ENCODE measurements at places on chromosomes 11 and 22. TPM values are rescaled to one million over a fixed set of nuclear protein-coding genes. Genes with fewer than 3 reads are reported as not detected.
A peak's percentile ranks its signal among the peaks of the same experiment; 100 is the strongest.

DNA sequence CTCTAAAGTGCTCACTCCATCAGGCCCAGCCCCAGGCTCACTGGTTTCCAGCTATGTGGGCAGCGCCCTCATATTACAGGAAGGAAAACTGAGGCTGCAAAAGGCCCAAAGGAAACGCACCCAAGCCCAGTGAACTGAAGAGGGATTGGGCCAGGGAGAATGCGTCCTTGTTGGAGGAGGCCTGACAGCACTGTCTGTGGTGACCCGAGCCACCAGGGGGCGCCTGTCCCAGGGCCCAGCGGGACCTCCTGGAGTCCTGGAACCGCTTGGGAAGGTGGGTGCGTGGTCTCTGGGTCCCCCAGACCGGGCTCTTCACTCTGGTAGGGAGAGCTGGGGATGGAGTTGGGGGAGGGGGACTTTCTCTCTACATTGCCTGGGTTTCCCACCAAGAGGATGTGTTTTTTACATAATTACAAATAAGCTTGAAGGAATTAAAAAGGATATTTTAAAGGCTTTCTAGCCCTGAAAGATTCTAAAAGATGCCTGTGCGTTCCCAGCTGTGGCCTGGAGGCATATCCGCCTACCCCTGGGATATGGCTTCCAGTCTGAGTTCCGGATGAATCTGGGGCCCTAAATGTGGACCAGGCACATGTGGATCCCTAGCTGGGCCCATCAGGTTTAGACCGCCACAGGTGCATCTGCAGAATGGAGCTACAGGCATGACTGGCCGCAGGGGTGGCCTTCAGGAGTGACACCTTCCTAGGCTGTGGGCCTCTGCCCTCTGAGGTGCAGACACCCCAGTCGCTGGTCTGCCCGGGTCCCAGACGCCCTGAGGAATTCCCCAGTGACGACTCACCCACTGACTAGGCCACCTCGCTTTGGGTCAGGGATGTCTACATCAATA is 4.2 kb downstream of the SPI1 start:
- H3K27me3 ChIP-seq: no peaks in the 10 kb centered on the region
- H3K4me3 ChIP-seq: no peak overlapping the region
- H3K4me1 ChIP-seq: peaks cover 19% of the 10 kb centered on the region
- no peak overlapping the region for H3K27ac ChIP-seq
- H3K36me3 ChIP-seq: no peaks in the 10 kb centered on the region

- no peaks in the 10 kb centered on the region for H3K27me3 ChIP-seq
- H3K4me3 ChIP-seq: no peak overlapping the region
- no peaks in the 10 kb centered on the region for H3K36me3 ChIP-seq
- no peak for DNase-seq
- no peak overlapping the region for H3K27ac ChIP-seq
Observed at GRCh38 chr11:61035526-61035835, 64.0 kb downstream of the CD6 start.

DNA sequence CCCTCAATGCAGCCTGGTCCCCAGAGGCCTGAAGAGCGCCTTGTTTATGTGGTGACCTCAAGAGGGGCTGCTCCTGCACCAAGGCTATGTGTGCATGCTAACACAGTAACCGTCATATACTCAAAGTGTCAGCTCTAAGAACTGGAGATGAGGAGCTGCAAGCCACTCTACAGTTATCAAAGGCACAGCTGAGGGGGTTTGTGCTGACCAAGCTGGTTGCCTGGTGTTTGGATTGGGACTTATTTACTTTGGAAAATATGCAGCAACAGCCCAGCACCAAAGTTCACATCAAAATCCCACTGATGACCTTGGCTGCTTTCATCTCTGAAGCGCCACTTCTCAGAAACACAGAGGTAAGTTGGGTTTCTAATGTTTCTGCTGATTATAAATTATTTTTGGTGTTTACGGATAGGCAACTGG is at the start of gene SERPIND1:
Gene SERPIND1 (plus strand): TSS at position 321 of the 420 bp plus-strand sequence. CDS start 5,200 bp downstream, outside the sequence.
- no peak within 1 kb of the TSS for H3K27ac ChIP-seq
- no peaks in the 10 kb centered on the region for H3K36me3 ChIP-seq
- peaks cover 46% of the 10 kb centered on the region for H3K4me1 ChIP-seq
- H3K27me3 ChIP-seq: no peaks in the 10 kb centered on the region
- H3K4me3 ChIP-seq: no peak within 1 kb of the TSS
- peak; percentile 12 for DNase-seq

DNA sequence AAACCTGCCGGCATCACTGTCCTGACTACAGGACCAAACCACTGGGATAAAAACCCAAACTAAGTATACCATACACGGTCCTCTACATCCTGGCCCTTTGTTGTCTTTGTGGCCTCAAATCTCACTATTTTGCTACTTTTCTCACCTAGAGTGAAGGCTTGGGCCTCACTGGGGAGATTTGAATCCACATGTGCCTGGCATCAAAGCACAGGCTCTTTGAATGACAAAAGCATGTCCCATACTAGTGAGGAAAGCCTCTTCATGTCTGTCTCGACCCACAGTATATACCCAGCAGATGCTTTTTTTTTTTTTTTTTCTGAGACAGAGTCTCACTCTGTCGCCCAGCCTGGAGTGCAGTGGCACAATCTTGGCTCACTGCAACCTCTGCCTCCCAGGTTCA is 72.5 kb upstream of the DRD2 start:
- no peak for DNase-seq
- no peaks in the 10 kb centered on the region for H3K4me1 ChIP-seq
- no peak overlapping the region for H3K4me3 ChIP-seq
- H3K27me3 ChIP-seq: no peaks in the 10 kb centered on the region
- no peaks in the 10 kb centered on the region for H3K36me3 ChIP-seq
- H3K27ac ChIP-seq: no peak overlapping the region

DNA sequence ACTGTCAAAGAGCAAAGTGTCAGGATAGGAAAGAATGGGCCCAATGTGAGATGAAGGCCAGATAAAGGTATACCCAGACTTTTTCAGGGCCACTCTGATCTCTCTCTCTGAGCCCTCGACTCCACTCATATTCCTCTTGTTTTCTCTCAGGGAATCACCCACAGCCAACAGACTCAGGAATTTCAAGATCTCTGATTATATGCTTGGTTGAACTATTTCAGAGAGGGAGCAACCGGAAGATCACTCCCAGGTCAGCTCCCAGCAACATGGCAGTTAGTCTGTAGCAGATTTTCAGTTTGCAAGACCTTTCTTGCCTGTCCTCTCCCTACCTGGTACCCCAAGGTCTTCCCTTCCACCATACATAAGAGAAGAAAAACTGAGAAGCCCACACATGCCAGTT is 102.5 kb downstream of the C11orf58 start:
- H3K27me3 ChIP-seq: no peaks in the 10 kb centered on the region
- peaks cover 43% of the 10 kb centered on the region for H3K4me1 ChIP-seq
- H3K4me3 ChIP-seq: no peak overlapping the region
- peak; percentile 37 for DNase-seq
- H3K27ac ChIP-seq: peak overlapping the region; percentile 84

DNA sequence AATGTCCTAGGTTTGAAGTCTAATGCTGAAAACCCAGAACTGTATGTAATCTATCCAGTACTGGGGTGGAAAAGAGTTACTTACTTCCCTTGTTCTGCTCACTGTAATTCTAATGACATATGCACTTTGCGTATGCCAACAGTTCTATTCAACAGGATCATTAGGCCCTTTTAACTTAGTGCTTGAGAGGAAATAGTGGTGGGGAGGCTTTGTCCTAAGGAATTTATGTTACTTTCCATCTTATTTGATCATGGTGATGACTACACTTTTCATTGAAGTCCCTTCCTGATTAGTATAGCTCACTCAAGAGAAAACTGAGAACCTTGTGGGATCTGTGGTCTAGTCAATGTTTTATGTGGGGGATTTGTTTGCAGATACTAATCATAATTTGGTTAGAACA is 348.2 kb downstream of the GUCY1A2 start:
- H3K4me1 ChIP-seq: no peaks in the 10 kb centered on the region
- H3K27me3 ChIP-seq: no peaks in the 10 kb centered on the region
- H3K36me3 ChIP-seq: no peaks in the 10 kb centered on the region
- no peak overlapping the region for H3K27ac ChIP-seq
- no peak overlapping the region for H3K4me3 ChIP-seq

- H3K27me3 ChIP-seq: no peaks in the 10 kb centered on the region
- no peak for DNase-seq
- H3K36me3 ChIP-seq: no peaks in the 10 kb centered on the region
- H3K27ac ChIP-seq: no peak overlapping the region
- peaks cover 7% of the 10 kb centered on the region for H3K4me1 ChIP-seq
Observed at GRCh38 chr11:75162954-75163353, 12.0 kb downstream of the SLCO2B1 start.

DNA sequence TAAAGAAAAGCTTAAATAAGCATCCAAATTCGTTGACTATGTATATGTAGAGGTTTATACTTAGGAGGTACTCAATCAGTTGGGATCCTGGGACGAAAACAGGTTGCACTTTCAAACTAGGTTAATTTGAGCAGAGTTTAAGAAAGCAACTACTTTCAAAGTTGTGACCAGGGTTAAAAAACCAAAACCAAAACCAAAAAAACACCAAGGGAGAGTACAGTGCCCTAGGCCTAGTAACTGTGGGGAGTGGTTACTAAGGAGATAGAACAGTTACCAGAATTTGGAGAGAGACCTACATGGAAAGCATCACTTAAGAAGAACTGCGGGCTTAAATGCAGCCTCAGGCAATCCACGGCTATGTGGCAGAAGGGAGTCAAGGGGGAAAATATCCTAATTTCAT is 148.3 kb downstream of the JRKL start:
- no peaks in the 10 kb centered on the region for H3K4me1 ChIP-seq
- no peaks in the 10 kb centered on the region for H3K27me3 ChIP-seq
- no peak overlapping the region for H3K27ac ChIP-seq
- no peak overlapping the region for H3K4me3 ChIP-seq
- no peaks in the 10 kb centered on the region for H3K36me3 ChIP-seq

- DNase-seq: no peak
- no peaks in the 10 kb centered on the region for H3K36me3 ChIP-seq
- H3K27ac ChIP-seq: no peak overlapping the region
- H3K4me3 ChIP-seq: no peak overlapping the region
- peaks cover 7% of the 10 kb centered on the region for H3K4me1 ChIP-seq
- H3K27me3 ChIP-seq: no peaks in the 10 kb centered on the region
Observed at GRCh38 chr22:35307372-35307771, 7.7 kb downstream of the TOM1 start.

DNA sequence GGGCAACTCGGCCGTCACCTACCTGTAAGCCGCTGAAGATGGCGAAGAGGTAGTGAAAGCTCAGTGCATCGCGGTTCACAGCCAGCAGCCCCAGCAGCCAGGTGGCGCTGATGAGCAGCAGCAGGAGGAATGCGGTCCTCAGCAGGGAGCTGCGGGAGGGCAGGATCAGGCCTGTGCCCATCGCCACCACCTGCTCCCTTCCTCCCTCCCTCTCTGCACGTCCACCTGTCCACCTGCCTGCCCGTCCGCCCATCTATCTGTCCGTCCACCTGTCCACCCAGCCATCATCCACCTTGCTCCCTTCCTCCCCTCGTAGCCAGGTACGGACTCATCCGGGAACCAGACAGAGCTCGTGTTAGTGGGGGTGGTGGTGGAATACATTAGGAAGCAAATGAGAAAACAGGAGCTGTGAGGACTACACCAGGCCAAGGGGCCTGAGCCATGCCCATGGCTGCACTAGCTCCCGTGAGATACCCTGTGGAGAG is 32.2 kb downstream of the TRMU start:
- no peaks in the 10 kb centered on the region for H3K27me3 ChIP-seq
- H3K27ac ChIP-seq: no peak overlapping the region
- H3K4me3 ChIP-seq: no peak overlapping the region

- no peak overlapping the region for H3K4me3 ChIP-seq
- no peaks in the 10 kb centered on the region for H3K4me1 ChIP-seq
- DNase-seq: no peak
- H3K27me3 ChIP-seq: no peaks in the 10 kb centered on the region
- no peak overlapping the region for H3K27ac ChIP-seq
Observed at GRCh38 chr22:41781507-41781906, 19.0 kb upstream of the CCDC134 start.

DNA sequence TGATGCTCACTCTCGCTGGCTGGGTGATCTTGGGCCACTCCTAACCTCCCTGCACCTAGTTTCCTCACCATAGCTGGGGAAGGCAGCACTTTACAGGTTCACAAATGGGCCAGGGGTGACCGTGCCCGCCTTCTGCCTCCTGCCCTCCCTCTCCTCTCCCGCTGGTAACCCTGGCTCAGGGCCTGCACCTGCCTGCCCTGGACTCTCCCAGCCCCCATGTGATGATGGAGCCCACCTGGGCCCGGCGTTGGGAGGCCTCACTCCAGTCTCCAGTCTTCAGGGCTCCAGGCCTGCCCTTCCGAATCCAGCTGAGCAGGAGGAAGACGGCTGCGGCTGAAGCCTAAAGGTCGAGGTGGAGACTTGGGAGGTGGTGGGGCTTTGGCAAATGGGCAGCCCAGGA is 152.9 kb downstream of the CACNA1I start:
- H3K4me3 ChIP-seq: no peak overlapping the region
- no peaks in the 10 kb centered on the region for H3K27me3 ChIP-seq
- H3K4me1 ChIP-seq: peaks cover 7% of the 10 kb centered on the region
- DNase-seq: no peak
- no peak overlapping the region for H3K27ac ChIP-seq

GRCh38 chr11:75031771-75032549 is 43.2 kb downstream of the NEU3 start:
- H3K4me3 ChIP-seq: no peak overlapping the region
- no peak overlapping the region for H3K27ac ChIP-seq
- no peaks in the 10 kb centered on the region for H3K4me1 ChIP-seq

DNA sequence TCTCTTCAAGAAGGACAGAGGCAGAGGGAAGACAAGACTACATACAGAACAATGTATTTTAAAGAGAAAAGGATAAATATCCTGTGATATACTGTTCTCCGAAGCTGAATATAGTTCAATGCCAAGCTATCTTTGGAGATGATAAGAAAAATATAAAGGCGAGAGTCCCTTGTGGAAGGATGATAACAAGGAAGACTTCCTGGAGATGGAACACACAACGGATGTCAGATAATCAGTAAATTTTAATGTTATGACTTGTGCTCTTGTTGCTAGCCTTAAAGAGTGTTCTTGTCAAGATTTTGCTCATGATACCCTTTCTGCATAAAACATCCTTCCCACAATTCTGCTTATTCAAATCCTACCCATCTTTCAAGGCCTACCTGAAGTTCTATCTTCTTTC is 6.8 kb upstream of the CTR9 start:
- H3K4me1 ChIP-seq: no peaks in the 10 kb centered on the region
- H3K36me3 ChIP-seq: no peaks in the 10 kb centered on the region
- DNase-seq: no peak
- H3K27ac ChIP-seq: no peak overlapping the region
- H3K4me3 ChIP-seq: no peak overlapping the region

The PKDREJ gene
- total RNA-seq: 0.10 TPM

The GPR83 gene
- 9.4 TPM for total RNA-seq

The B3GAT1 gene
- total RNA-seq: 5.9 TPM

The TRIM66 gene
- 7.7 TPM for total RNA-seq

The CELF1 gene
- total RNA-seq: 108 TPM

The KREMEN1 gene
- 24.5 TPM for total RNA-seq

The NTM gene
- not detected for total RNA-seq

The MMP12 gene
- total RNA-seq: not detected

The TEAD1 gene
- 94.7 TPM for total RNA-seq

The OR6T1 gene
- not detected for total RNA-seq

The GLB1L3 gene
- 0.67 TPM for total RNA-seq

The ADAMTS8 gene
- total RNA-seq: not detected
